Motor neuron (in vitro differentiated cells): ENCODE measurements at places on chromosomes 6 and 20.

- no peak for ATAC-seq
These were observed 7.7 kb upstream of the AIF1 start for GRCh38 chr6:31607317-31607716.

DNA sequence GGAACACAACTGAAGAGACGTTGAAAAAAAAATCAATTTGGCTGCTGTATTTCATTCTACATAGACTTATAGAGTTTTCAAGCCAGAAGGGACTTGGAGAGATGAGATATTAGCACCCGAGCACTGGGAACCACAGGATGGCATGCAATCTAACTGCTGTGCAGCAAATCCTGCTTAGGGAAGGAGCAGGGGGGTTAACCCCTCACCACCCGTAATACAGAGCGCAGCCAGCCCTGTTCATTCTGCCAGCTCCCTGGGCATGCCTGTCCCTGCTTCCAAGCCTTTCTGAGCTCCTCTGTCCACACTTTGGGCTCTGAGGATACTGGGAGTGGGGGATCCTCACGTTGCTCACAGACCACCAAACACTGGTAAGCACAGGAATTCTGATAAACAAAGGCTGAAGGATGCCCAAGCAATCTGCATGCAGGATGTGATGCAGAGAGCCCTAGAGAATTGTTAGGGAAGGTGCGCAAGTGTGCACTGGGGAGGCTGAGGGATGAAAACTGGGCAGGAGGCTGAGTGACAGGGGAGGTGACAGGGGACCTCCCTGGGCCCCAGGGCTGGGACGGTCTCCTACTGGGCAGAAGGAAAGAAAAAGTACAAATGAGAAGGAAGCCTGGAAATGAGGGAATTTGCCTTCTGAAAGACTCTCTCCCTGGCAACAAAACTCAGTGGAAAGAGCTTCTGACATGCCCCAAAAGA, 34.0 kb downstream of the CPNE5 start:
- no peak for ATAC-seq

GRCh38 chr6:8047541-8048292, 16.5 kb downstream of the BLOC1S5 start:
- ATAC-seq = no peak

GRCh38 chr20:34185766-34186620, 55.2 kb upstream of the ASIP start:
- peak; percentile 31 for ATAC-seq

- ATAC-seq = no peak
These were observed 325.9 kb downstream of the COL12A1 start for GRCh38 chr6:74879976-74880375.

DNA sequence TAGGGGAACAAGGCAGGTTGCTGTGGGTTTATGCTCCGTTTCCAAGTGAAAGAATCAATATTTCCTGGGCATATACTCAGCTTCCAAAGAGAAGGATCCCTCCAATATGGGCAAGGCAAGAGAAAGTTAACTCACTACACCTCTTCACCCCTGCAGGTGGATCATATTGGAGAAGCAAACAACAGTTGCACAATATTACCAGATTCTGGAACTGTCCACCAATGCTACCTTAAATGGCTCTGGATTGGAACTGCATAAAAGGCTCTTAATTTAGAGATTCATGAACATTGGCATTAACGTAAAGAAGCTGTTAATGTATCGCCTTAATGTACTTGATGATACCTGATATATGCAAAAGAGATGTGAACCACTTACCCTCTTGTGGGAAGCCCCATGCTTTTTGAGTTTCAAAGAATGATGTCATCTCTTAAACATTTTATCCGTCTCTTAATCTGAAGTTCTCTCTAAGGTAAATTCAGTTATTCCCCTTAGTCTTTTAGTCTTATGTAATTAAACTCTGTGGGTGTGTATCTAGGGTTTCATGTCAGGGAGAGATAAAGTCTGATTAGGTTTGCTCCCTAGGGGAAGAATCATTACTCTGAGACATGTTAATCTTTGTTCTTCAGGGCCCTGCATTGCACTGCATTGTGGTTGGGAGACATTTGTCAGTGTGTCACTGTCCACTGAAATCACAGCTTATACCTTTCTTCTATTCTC, 99.5 kb downstream of the PHACTR1 start:
- no peak for ATAC-seq

DNA sequence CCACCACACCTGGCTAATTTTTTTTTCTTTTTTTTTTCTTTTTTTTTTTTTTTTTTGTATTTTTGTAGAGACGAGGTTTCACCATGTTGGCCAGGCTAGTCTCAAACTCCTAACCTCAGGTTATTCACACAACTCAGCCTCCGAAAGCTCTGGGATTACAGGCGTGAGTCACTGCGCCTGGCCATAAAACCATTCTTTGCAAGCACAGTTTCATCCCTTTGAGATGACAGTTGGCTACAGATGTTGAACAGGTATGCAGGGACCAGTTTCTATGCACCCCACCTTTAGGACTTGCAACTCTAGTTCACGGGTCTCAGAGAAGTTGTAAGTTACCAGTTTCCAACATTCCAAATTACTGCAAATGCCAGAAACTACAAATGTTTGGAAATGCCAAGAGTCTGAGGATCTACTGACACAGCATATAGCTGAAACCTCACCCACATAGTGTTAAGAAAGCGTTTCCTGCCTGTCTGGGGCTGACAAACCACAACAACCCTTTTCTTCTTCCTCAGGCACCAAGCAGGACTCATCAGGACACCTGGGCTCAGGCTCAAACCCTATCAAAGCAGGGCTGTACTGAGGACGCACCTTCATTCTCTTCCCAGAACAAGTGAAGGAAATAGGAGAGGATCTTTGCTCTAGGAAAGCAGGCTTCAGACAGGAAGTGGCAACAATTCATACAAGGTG, 22.9 kb downstream of the ARHGAP18 start:
- no peak for ATAC-seq

- ATAC-seq = no peak
These were observed 6.4 kb downstream of the OLIG3 start for GRCh38 chr6:137487869-137488149.

GRCh38 chr20:35597186-35597585, 18.4 kb upstream of the SPAG4 start:
- no peak for ATAC-seq

- ATAC-seq = no peak
These were observed 23.8 kb downstream of the TFAP2B start for GRCh38 chr6:50842446-50842845.

GRCh38 chr6:16181439-16182297, 52.8 kb downstream of the MYLIP start:
- no peak for ATAC-seq

GRCh38 chr20:8909596-8909995, 159.3 kb upstream of the PLCB4 start:
- no peak for ATAC-seq

DNA sequence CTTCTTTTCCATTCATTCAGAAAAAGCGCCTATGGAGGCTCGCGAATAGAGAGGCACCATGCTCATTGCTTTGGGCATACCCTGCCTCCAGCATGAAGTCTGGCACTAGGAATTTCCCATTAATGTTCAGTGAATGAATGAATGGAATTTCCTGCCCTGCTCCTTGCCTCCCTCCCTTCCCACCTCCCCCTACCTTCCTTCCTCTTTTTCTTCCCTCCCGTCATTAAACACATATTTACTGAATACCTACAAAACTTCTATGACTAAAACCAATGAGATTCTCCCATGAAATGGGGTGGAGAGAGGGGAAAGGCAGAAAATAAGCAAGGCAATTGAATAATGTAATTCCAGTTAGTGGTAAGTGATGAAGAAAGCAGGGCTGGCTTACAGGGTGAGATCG, 213.8 kb upstream of the AGPAT4 start:
- no peak for ATAC-seq

DNA sequence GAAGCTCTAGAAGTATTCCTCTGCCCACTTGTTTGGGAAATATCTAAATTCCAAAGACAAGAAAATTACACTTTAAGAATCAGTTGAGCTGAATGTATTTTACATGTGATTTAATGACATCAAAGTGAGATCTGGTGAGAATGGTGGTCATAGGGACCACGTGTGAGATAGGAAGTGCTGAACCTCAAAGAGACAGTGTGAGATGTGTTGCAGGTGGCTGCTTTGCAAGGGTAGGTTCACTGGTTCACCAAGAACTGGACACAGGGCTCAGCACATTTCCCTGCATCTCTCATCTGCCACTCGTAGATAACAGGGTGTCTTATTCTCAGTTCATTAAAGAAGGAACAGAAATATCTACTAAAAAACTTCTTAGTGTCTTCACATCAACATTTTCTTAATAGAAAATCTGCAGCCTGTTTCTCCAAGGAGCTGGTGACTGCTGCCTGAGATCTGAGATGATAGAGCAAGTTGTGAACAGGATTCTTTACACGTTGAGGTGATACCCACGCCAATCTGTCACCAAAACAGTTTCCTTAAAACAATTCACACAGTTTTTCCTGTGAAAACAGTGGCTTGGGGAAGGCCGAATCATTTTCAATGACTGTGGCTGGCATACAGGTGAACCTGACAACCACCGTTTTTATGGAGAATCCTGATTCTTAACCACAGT, 7.2 kb downstream of the CCR6 start:
- no peak for ATAC-seq

DNA sequence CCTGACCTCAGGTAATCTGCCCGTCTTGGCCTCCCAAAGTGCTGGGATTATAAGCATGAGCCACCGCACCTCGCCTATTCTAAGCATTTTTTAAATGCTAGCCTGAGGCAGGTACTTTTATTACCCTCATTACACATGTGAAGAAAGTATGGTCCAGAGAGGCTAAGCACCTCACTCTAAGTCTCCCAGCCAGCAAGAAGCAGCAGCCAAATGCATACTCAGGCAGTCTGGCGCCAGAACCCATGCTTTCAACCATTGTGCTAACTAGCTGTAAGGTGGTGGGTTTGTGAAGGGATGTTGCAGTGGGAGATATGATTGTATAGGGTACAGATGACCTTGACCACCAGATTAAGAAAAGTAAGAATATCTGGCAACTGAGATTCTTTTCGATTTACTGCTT, 26.1 kb upstream of the RIPOR2 start:
- ATAC-seq = no peak

DNA sequence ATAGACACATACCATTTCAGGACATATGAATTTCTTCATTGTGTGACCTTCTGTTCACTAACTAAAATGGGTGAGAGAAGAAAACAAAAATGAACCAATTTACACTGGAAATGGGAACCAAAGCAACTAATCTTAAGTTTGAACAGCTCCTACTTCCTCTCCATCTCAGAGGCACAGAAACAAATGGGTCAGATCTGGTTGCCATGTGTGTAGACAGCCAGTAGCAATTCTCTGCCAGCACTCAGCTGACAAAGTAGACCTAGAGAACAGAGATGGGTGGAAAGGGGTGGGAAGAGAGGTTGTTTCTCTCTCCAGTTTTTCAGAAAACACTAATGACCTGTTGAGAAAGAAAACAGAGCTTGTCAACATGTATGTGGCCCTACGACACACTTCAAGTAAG, 14.3 kb upstream of the POPDC3 start:
- peak; percentile 13 for ATAC-seq

DNA sequence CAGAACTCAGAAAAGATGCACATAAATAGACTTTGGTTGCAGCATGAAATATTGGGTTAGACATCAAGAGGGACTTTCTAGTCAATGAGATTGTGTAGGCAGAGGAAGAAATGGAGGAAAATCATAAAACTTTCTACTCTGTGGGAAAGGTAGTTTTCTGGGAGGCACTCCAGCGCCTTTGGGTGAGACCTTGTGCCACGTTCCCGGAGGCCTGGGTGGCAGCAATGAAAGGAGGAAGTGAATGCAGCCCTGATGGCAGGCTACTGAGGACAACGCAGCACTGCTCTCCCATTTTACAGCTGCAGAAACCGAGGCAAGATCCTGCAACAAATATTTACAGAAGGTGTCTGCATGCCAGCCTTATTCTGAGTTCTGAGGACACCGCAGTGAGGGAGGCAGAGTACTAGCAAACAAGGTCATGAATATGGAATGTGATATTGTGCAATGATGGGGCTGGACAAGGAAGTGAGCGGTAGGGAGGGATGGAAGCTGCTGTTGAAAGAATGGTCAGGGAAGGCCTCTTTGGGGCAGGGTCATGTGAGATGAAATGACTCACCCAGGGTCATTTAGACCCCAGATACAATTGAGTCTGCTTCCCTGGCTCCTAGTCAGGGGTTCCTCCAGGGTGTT, 159.1 kb downstream of the TFAP2C start:
- no peak for ATAC-seq

DNA sequence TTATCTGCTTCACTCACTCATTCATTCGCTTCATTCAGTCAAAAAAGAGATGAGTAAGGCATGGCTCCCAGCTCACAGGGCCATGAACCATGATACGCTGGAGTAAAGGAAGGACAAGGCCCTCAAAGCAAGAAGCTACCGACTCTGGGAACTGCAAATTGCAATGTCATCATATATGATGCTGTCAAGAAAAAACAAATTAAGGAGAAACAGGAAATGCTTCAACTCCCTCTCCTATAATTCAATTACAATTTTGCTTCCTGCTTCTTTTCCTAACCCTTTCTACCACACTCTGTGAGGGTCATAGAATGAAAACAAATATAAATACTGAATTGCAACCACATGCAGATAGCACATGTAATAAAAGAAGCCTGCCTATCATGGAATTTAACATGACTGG, 725.7 kb upstream of the FLRT3 start:
- no peak for ATAC-seq

DNA sequence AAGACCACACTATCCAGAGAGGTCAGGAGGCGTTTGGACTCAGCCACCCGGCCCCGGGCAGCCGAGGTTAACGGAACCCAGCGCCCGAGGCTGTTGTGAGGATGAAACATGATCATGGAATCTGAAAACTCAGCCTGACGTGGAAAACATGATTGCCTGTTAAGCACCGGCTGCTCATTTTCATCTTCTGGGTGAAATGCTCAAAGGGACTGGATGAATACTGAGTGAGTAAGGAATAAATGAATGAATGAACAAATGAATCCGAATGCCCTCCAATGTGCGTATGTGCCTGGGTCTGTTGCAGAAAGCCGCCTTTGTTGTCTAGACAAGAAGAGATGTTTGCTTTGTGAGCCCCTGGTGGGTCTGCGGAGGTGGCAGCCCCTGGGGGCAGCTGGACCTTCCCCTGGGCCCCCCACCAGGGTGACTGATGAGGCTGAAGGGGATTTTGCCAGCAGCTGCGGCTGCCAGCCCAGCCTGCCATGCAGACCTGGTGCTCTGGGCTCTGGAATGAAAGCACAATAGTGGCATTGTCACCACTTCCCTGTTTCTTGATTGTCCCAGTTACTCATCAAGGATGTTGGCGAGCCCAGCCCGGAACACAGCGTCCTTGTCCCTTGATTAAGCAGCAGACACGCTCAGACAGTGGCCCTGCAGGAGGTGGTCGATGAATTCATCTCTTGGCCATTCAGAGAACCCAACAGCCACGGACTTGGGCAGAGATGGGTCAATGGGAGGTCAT, 211.1 kb downstream of the ANKRD60 start:
- ATAC-seq = peak; percentile 32

GRCh38 chr6:1063671-1064355, 248.1 kb upstream of the FOXQ1 start:
- ATAC-seq = no peak

GRCh38 chr20:50222309-50223038, 31.8 kb downstream of the CEBPB start:
- no peak for ATAC-seq

GRCh38 chr20:44400970-44401769, 45.7 kb downstream of the HNF4A start:
- no peak for ATAC-seq
